ENCODE measurements at places on chromosomes 12 and 14. TPM values are rescaled to one million over a fixed set of nuclear protein-coding genes. Genes with fewer than 3 reads are reported as not detected.

DNA sequence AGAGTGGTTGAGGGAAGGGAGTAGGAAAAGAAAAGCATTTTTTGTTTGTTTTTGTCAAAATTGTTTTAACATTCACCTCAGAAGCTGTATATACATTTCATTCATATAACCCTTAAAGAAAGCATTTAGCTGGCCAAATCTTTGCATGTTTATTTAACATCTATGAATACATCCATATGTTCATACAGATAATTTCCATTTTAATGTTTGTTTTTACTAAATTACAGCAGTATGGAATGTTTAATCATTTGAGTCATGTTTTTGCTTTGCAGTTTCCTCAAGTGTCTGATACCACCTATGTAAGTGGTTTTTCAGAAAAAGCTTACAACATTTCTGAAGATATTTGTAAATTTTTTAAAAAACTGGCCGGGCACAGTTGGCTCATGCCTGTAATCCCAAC, 84.3 kb upstream of the ATF1 start:
- H3K36me3 ChIP-seq, result peaks cover 24% of the 10 kb centered on the region
- H3K27ac ChIP-seq, result no peak overlapping the region
- H3K27me3 ChIP-seq, result no peaks in the 10 kb centered on the region
- no peaks in the 10 kb centered on the region for H3K4me1 ChIP-seq

GRCh38 chr14:90362558-90362896, 30.8 kb upstream of the NRDE2 start:
- H3K4me3 ChIP-seq, result no peak overlapping the region
- no peaks in the 10 kb centered on the region for H3K4me1 ChIP-seq
- no peak for DNase-seq
- H3K36me3 ChIP-seq, result no peaks in the 10 kb centered on the region

DNA sequence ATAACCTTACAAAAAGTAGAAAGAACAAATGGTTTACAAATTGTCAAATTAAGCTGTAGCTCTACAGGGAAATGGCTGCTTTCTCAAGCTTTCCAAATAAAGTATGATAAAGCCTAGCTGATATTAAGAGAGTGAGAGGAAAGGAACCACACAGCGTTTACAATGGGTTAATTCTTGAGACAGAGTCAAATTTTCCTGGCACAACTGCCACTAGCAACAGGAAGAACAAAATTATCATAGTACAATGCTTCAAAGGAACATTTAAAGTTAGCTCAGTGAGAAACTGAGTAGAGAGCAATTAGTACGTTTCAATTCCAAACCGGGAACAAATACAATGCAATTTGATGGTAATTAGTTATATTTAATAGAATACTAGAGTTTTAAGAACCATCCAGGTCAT, 116.0 kb downstream of the PPP1R12A start:
- H3K27me3 ChIP-seq, result no peaks in the 10 kb centered on the region
- H3K4me1 ChIP-seq, result no peaks in the 10 kb centered on the region
- DNase-seq, result no peak
- H3K27ac ChIP-seq, result no peak overlapping the region
- H3K4me3 ChIP-seq, result no peak overlapping the region

DNA sequence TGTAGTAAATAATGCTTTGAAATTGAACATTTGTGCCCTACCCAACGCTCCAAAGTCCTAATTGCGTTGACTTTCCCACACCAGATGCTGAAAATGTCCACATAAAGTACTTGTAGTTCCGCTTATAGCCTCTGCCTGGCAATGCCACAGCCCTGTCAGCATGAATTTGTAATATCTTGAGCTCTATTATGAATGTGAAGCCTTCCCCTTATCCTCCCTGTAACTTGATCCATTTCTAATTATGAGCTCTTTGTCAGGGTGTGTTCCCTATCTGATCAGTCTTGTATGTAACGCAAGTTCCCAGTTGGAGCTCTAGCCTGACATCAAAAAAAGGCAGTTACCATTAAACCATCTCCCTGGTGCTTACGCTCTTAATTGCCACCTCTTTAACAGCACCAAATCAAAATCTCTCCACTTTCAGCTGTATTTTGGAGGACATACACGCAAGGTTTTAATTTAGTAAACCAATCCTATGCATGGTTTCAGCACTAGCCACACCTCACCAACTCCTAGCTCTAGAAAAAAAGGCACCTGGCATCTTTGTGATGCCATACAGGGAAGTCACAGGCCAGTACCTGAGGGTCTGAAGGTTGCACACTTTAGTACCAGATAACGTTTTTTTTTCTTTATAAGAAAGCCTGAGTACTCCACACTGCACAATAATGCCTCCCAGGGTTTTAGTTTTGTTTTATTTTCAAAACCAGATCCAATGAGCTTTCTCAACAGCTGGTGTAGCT, 69.3 kb downstream of the EEA1 start:
- H3K4me3 ChIP-seq, result no peak overlapping the region
- no peaks in the 10 kb centered on the region for H3K27me3 ChIP-seq
- no peaks in the 10 kb centered on the region for H3K36me3 ChIP-seq
- no peak overlapping the region for H3K27ac ChIP-seq

The ACACB gene
- 7.9 TPM for total RNA-seq

- peak; percentile 87 for DNase-seq
- H3K4me3 ChIP-seq, result peak overlapping the region; percentile 64
- no peaks in the 10 kb centered on the region for H3K27me3 ChIP-seq
- no peaks in the 10 kb centered on the region for H3K36me3 ChIP-seq
- peaks cover 38% of the 10 kb centered on the region for H3K4me1 ChIP-seq
Measured at GRCh38 chr12:25052196-25052913, 103.5 kb upstream of the BCAT1 start.

GRCh38 chr12:64625243-64626077, 15.2 kb downstream of the RASSF3 start:
- H3K4me1 ChIP-seq, result peaks cover 84% of the 10 kb centered on the region

The TC2N gene
- total RNA-seq, result 45.2 TPM

The DLK1 gene
- total RNA-seq, result not detected

- H3K4me1 ChIP-seq, result peaks cover 17% of the 10 kb centered on the region
- H3K27ac ChIP-seq, result peak overlapping the region; percentile 97
- no peaks in the 10 kb centered on the region for H3K27me3 ChIP-seq
- peak overlapping the region; percentile 89 for H3K4me3 ChIP-seq
- peaks cover 5% of the 10 kb centered on the region for H3K36me3 ChIP-seq
Measured at GRCh38 chr12:10612984-10613348, 443 bp downstream of the MAGOHB start.

GRCh38 chr12:43267818-43268217, 284.2 kb downstream of the ADAMTS20 start:
- H3K4me3 ChIP-seq, result no peak overlapping the region
- H3K36me3 ChIP-seq, result no peaks in the 10 kb centered on the region
- no peak for DNase-seq
- H3K27me3 ChIP-seq, result no peaks in the 10 kb centered on the region
- no peak overlapping the region for H3K27ac ChIP-seq
- no peaks in the 10 kb centered on the region for H3K4me1 ChIP-seq

DNA sequence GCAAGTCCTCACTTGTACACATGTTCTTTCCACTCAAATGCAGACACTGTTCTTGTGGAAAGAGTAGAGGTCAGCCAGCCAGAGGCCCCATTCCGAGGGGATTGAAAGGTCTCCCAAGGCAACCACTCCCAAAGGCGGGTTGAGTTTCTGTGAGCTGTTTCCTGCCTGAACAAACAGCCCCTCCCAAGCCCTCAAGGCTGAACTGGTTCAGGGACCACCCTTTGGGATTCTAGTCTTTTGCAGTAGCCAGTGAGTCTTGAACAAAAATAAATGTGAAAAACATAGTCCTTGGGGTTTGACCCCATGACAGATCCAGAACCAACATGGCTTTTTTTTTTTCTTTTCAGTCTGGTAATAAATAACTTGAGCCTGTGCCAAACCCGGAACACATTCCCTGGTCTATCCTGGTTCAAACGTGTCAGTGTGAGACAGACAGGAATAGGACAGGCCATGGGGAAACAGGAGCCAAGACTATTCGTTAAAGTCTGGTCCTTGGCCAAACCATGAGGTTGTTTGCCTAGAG, 17.6 kb upstream of the STK38L start:
- H3K4me3 ChIP-seq, result no peak overlapping the region
- no peak for DNase-seq
- H3K4me1 ChIP-seq, result no peaks in the 10 kb centered on the region
- H3K36me3 ChIP-seq, result no peaks in the 10 kb centered on the region
- H3K27ac ChIP-seq, result no peak overlapping the region

DNA sequence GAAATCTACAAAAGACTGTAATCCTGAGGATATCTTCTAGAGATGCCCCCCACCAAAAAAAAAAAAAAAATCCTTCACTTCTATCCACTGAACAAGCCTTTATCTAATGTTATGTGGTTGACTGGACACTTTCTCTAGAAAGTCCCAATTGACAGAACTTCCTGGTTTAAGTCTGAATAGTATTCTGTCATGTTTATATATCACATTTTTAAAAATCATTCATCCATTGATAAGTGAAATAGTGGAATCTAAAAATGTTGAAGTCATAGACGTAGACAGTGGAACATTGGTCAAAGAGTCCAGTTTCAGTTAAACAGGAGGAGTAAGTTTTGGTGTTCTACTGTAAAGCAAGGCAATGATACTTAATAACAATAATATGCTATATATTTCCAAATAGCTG, 297.0 kb downstream of the SSPN start:
- no peaks in the 10 kb centered on the region for H3K27me3 ChIP-seq
- no peak for DNase-seq
- H3K4me1 ChIP-seq, result no peaks in the 10 kb centered on the region
- no peaks in the 10 kb centered on the region for H3K36me3 ChIP-seq
- H3K4me3 ChIP-seq, result no peak overlapping the region

- H3K27ac ChIP-seq, result no peak overlapping the region
- no peak overlapping the region for H3K4me3 ChIP-seq
- no peaks in the 10 kb centered on the region for H3K4me1 ChIP-seq
- H3K27me3 ChIP-seq, result no peaks in the 10 kb centered on the region
Measured at GRCh38 chr12:124322271-124322998, 27.5 kb downstream of the RFLNA start.

- peaks cover 7% of the 10 kb centered on the region for H3K4me1 ChIP-seq
- H3K27ac ChIP-seq, result no peak overlapping the region
- no peaks in the 10 kb centered on the region for H3K36me3 ChIP-seq
- H3K27me3 ChIP-seq, result no peaks in the 10 kb centered on the region
Measured at GRCh38 chr12:52831251-52831650, 2.9 kb downstream of the KRT79 start.

- no peak for DNase-seq
- no peaks in the 10 kb centered on the region for H3K27me3 ChIP-seq
- peaks cover 5% of the 10 kb centered on the region for H3K36me3 ChIP-seq
- no peak overlapping the region for H3K27ac ChIP-seq
Measured at GRCh38 chr12:50188241-50188781, 21.1 kb upstream of the CERS5 start.

The RPS6KL1 gene
- 4.8 TPM for total RNA-seq

DNA sequence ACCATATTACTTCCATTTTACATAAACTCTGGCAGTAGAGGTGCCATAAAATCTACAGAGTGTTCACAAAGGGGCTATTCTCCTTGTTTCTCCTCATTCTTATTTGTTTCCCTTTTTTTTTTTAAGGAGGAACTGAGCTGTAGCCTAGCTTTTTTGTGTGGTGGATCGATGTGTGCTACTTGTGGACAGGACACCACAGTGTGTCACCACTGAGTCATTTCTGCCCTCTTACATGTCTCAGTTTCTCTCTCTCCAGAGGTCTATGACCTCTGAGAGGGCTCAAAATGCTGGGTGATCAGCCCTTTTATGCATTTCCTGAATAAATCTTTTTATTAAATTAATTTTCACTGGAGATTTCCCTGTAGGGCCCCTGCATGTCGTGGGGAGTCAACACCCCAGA, 370.2 kb downstream of the ADGRD1 start:
- H3K4me3 ChIP-seq, result no peak overlapping the region
- H3K27ac ChIP-seq, result no peak overlapping the region
- H3K36me3 ChIP-seq, result no peaks in the 10 kb centered on the region
- DNase-seq, result no peak
- no peaks in the 10 kb centered on the region for H3K27me3 ChIP-seq

GRCh38 chr14:67411820-67412421, at the start of gene PLEK2:
Gene PLEK2 (minus strand): TSS chr14:67412165. CDS start chr14:67412059, 106 bp downstream.
- H3K36me3 ChIP-seq, result no peaks in the 10 kb centered on the region
- peaks cover 6% of the 10 kb centered on the region for H3K4me1 ChIP-seq
- H3K27ac ChIP-seq, result no peak within 1 kb of the TSS

- H3K4me1 ChIP-seq, result peaks cover 17% of the 10 kb centered on the region
- H3K4me3 ChIP-seq, result peak overlapping the region; percentile 81
- peak overlapping the region; percentile 64 for H3K27ac ChIP-seq
Measured at GRCh38 chr12:27523305-27523641, 733 bp upstream of the PPFIBP1 start.

The GAS2L3 gene
- 0.42 TPM for total RNA-seq

DNA sequence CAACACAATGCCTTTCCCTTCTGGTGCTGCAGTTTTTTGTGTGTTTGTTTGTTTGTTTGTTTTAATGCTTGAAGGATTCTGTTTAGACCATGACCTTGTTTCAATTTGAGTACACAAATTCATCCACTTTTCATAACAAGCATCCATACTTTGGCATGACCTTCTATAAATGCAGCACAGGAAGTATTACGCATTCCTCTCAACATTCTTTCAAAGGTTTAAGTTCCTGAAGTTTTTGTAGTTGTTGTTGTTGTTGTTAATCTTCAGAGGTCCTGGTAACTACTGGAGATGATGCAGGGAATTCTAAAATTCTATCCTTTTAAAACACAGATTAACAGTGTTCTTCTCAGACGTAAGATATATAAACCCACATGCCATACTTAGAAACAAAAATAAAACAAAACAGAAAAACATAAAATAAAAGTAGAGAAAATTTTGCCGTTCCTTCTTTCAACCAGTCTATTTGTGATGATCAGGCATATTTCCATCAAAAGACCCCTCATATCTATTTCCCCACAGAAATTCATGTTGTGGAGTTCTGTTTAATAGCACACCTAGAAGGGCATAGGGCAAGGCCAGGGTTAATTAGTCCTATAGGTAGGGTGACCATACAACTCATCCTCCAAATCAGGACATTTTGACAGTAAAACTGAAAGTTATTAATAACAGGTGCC, 529.9 kb downstream of the NOVA1 start:
- no peak for DNase-seq
- H3K27ac ChIP-seq, result no peak overlapping the region
- H3K27me3 ChIP-seq, result no peaks in the 10 kb centered on the region
- H3K4me3 ChIP-seq, result no peak overlapping the region
- H3K4me1 ChIP-seq, result no peaks in the 10 kb centered on the region
- H3K36me3 ChIP-seq, result no peaks in the 10 kb centered on the region

DNA sequence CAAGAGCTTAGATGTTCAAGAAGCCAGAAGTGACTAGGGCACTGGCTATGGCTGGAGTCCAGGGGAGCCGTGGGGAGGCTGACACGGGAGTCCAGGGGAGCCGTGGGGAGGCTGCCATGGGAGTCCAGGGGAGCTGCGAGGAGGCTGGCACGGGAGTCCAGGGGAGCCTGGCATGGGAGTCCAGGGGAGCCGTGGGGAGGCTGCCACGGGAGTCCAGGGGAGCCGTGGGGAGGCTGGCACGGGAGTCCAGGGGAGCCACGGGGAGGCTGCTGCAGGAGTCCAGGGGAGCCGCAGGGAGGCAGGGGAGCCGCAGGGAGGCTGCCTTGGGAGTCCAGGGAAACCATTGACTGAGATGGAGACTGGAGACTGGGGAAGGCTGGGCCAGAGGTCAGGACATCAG, 54.9 kb downstream of the TECPR2 start:
- H3K36me3 ChIP-seq, result no peaks in the 10 kb centered on the region
- H3K4me1 ChIP-seq, result no peaks in the 10 kb centered on the region
- no peak overlapping the region for H3K4me3 ChIP-seq
- no peaks in the 10 kb centered on the region for H3K27me3 ChIP-seq

GRCh38 chr14:89196545-89196944, 220.5 kb downstream of the FOXN3 start:
- no peak overlapping the region for H3K27ac ChIP-seq
- peaks cover 1% of the 10 kb centered on the region for H3K4me1 ChIP-seq
- no peak overlapping the region for H3K4me3 ChIP-seq

The CCND2 gene
- total RNA-seq, result 784 TPM

The TSHR gene
- total RNA-seq, result not detected

- H3K4me1 ChIP-seq, result no peaks in the 10 kb centered on the region
- H3K27me3 ChIP-seq, result no peaks in the 10 kb centered on the region
- no peak overlapping the region for H3K4me3 ChIP-seq
Measured at GRCh38 chr12:72509891-72510290, 237.7 kb downstream of the TRHDE start.
